ENCODE measurements at places on chromosomes 7 and 10.

DNA sequence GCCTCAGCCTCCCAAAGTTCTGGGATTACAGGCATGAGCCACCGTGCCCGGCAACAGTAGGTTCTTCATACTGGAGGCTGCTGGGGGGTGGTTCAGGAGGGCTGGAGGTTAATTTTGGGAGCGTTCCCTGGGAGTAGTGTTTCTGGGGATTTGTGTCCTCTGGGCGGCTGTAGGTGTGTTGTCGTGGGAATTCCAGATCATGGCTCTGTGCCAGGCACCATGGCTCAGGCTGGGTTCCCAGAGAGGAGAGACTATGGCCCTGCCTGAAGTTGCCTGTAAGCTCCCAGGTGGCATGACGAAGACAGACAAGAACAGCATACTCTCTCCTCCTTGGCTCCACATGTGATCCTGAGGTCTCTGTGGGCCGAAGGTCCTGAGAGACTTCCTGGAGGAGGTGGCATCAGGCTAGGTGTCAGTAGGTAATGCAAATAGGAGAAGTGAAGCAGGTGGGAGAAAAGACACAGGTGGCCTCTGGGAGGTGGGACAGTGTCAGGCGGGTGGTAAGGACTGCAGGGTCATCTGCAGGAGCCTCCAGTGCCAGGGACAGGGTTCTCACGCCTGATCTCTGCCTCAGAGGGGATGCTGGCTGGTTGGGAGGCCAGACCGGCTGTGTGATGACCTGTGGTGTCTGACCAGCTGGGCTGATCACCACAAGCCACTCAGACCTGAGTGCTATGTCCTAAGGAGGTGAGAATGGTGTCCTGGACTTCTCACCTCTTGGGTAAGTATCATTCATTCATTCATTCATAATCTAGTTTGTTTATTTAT is 18.7 kb downstream of the CLIP2 start:
- no peak for DNase-seq

DNA sequence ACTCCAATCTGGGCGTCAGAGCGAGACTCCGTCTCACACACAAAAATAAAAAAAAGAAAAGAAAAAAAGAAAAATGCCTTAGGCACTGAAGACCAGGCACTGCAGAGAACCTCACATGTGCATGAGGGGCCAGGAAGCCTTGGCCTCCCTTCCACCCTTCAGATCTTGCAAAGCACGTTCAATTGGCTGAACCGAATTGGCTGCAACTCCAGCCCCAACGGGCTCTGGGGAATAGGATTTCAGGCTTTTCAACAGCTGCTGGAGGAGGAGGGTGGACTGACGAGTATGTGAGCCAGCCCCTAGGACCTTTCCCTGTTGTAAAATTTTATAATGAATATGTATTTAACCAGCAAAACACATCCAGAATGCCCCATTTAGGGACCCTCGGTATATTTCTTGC is 16.7 kb downstream of the TMEM120A start:
- DNase-seq, result no peak

DNA sequence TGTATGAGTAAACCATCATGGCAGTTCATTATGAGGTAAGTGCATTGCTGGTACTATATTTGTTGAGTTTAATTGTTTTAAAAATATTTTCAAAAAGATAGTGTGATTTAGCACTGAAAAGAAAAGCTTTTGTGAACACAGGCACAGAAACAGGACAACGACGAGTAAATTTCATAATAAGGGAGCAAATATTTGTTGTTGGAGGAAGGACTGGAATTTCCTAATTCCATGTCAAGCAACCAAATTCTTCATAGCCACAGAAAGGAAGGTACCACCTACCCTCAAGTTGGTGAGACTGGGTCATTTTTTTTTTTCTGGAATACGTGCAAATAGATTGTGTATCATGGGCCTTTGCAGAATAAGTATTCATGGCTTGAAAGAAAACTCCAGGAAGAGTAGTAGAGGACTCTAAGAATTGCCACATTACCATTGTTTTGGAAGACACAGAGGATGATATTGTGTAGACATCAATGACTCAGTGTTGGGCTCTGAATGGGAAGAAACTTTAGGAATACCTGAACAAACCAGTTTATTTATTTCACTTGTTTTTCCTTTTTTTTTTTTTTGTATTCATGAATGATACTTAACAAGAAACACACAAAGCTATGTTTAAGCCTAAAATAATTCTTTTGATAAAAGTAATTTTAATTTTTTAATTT is 7.8 kb downstream of the UBE2D4 start:
- no peak for DNase-seq

DNA sequence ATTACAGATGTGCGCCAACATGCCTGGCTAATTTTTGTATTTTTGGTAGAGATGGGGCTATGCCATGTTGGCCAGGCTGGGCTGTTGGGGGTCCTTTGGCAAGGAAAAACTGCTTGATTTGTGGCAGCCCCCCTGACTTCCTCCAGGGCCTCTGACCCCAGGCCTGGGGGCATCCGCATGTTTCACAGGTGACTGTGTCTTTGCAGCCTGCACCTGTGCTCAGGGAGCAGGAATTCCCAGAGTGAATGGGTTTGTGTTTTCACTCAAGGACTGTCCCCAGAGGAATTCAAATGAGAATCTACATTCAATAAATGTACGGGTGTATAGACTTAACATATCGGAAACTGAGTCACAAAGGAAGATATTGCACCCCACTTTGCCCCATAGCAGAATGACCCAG is 11.6 kb upstream of the CLIP2 start:
- DNase-seq, result no peak

DNA sequence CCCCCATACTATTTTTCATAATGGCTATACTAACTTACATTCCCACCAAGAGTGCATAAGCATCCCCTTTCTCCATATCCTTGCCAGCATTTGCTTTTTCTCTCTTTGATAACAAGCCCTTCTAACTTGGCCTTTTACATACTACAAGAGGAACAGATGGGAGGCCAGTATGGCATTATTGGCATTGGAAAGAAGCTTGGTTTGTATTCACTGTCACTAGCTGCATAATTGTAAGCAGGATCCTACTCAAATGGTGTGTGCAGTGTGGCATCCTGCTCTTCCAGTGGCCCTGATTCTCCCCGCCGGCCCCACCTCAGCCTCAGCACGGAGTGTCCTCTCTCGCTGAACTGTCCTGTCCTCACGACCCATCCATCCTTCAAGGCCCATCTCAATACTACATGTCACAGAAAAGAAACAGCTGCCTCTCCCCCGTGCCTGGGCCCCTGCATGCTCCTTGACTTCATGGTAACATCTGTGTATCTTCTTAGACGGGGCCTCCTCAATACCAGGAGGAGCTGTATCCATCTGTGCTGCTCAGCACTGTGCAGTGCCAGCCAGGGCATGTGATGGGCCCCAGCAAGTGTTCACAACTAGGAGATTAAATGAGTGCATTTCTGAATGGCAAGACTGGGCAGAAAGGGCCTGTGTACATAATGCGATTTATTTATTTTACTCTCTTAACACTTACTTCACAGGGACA is 205.2 kb downstream of the COBL start:
- no peak for DNase-seq

DNA sequence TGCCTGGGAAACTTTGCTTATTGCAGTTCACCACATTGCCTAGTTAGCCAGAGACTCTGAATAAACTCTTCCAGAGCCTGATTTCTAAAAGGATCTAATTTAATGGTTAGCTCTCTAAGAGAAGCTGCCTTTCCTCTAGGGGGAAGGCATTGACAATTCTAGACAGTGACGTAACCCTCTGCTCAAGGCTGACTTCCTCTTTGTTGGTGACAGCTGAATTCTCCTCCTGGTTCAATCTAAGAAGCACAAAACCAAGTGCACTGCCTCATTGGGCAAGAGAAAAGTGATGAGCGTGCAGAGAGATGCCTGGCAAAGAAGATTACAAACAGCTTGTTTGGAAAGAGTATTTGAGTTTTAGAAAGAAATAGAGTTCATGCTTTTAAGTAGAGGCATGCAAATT is 102.7 kb downstream of the MACC1 start:
- DNase-seq, result no peak

- DNase-seq, result no peak
Observed at GRCh38 chr7:747186-747585, 20.1 kb upstream of the PRKAR1B start.

DNA sequence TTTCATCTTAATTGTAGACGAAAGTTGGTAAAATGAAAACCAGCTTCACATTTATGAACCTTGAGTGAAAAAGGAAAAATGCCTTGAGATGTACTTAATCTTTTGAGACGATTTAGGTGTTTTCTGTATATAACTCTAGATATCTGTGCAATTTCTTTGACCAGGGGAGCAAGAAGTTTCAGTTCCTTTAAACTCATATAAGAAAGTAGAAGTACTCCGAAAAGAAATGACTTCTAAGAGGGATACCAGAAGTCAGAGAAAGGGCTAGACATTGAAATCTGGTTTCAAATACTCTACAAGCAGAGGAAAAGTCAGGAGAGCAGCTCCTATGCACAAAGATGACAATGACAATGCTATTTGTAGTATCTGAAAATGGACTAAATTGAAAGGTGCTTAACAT is 303.7 kb downstream of the BAMBI start:
- no peak for DNase-seq

- DNase-seq, result no peak
Observed at GRCh38 chr7:30428246-30429155, 50.1 kb downstream of the NOD1 start.

GRCh38 chr7:68524126-68524525 is 1074.1 kb upstream of the AUTS2 start:
- no peak for DNase-seq

DNA sequence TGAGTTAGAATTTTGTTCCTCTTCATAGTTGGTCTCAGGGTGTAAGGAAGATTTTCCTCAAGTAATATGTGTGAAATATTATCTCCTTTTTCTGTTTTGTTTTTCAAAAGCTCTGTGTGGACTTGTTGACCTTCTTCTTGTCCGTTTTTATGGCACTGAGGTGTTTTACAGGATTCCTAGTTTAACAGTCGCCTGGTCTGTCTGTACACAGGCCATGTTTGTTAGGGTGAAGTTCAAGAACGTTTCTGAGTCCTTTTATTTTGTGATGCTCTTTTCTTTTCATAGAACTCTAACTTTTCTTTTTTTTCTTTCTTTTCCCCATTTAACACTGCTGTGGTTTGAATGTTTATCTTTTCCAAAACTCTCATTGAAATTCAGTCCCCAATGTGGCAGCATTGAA is 18.5 kb downstream of the TACC2 start:
- no peak for DNase-seq

- DNase-seq, result no peak
Observed at GRCh38 chr10:58014436-58014835, 253.3 kb downstream of the IPMK start.

GRCh38 chr7:144024213-144024612 is 24.1 kb downstream of the OR6B1 start:
- DNase-seq, result no peak

DNA sequence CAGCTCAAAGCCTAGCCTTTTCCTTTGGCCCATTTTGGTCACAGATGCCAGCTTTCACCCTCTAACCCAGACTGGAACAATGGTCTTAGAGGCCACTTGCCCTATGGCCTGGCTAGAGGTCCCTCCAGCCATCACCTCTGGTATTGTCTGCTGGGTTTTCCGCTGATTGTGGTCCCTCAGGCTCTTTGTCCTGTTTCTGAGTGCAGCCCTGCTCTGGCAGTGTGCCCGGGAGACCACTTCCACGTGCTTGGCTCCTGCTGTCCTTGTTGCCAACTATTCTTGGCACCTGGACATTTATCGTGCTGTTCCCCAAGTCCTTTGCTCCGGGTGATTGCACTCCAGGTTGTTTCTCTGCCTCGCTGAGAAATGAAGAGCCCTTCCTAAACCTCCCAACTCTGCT is 53.3 kb upstream of the FAM180A start:
- DNase-seq, result no peak

DNA sequence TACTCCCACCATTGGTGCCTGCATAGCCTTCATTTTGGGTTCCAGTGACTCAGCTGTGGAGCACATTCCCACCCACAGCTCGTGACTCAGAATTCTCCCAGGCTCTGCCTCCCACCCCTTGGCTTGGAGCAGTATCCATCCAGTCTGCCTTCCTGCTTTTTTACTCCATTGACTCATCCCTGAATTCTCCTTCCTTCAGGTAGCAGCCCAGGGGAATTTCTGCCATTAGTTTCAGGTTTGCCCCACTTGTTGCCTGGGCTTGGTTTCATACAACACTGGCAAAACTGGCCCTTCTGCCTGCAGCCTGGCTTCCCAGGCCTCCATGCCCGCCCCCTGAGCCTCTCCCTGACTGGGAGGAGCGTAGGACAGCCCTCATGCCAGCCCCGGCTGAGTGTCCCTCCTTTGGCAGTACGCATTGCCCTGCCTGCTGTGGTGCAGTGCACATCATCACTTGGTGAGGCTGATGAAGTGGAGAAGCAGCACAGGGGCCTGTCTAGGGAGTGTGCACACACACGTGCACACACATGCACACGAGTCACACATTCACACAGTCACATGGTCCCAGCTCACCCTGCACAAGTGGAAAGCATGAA is 55.0 kb downstream of the SNX10 start:
- no peak for DNase-seq

GRCh38 chr7:26061678-26062603 is 90.1 kb upstream of the NFE2L3 start:
- DNase-seq, result peak; percentile 57

- no peak for DNase-seq
Observed at GRCh38 chr7:151425670-151426440, 14.1 kb downstream of the CRYGN start.

DNA sequence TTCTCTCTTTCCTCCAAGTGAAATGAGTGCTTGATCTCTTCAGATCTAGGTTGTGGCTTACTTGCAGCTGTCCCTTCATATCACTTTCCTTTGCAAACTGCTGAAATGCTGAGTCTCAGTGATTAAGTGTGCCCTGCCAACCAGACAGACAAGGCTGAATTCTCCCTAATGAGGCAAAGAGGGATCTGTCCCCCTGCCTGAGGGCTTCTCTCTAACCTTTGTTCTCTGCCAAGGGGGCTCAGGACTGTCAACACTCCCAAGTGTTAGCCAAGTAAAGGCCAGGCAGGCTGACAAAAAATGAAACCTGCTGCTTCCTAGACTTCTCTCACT is at the start of gene MSS51:
Gene MSS51, minus strand, starts transcription at position 24 of the 330 bp plus-strand sequence. CDS start 5,277 bp downstream, outside the sequence.
- no peak for DNase-seq

DNA sequence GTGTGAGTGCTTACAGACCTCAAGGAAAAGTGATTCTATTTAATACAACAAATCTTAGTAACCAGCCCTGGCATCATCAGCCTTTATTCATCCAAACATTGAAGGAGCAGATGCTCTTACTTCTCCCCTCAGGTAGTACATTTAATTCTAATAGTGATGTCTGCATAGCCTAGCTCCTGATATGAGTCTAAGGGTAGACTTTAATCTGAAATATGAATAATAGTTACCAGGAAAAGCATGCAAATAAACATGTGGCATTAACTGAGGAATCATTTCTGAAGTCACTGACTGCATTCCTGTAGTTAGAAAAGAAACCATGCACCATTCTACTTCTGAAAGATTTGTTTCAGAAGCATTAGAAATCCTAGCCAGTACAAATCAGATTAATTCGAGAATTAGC is 25.7 kb upstream of the LMBR1 start:
- DNase-seq, result no peak

GRCh38 chr7:20442951-20443350 is 112.3 kb downstream of the ITGB8 start:
- no peak for DNase-seq
